Activated CD8-positive, alpha-beta memory T cell treated with anti-CD3 and anti-CD28 coated beads for 1 hour (primary cell): ENCODE measurements at places on chromosomes 5 and 9.

DNA sequence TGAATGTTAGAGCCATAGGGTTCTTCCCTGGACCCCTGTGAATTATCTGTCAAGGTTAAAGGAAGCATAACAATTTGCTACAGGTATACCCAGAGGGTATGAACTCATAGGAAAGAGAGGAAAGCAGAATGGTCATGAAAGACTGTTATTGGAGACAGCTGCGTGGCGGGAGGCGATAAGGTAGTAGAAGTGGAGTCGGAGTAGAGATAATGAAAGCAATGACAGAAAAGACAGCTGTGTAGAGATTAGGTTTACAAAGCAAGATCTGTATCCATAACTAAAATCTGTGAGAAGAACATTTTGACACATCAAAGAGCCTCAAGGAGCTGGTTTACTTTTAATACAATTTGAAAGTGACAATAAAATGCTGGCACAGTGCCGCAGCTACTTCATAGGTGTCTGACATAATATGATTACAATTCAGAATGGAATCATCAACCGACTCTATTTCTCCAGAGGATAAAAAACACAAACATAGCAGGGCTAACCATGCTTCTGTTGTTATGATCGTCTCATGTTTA, 603.9 kb downstream of the CDH12 start:
- no peak for DNase-seq

DNA sequence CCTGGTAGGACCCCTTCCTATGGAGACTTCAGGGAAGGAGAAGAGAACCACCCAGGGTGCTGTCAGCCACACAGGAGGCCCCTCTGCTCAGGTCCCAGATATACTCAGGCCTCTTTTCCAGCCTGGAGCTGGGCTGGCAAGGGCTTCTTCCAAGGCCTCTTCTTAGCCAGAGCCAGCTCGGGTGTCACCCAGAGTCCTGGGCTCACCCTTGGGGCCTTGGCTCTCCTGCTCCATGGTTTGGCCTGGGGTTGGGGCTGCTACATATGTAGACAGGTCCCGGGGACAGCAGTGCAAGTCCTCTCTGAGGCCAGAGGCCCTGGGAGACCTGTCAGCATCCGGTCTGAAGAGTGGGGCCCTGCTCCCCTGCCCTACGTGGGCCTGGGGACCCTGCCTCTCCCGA, 22.8 kb downstream of the PAEP start:
- DNase-seq = no peak

GRCh38 chr5:56269216-56269927, 36.2 kb upstream of the ANKRD55 start:
- no peak for DNase-seq

DNA sequence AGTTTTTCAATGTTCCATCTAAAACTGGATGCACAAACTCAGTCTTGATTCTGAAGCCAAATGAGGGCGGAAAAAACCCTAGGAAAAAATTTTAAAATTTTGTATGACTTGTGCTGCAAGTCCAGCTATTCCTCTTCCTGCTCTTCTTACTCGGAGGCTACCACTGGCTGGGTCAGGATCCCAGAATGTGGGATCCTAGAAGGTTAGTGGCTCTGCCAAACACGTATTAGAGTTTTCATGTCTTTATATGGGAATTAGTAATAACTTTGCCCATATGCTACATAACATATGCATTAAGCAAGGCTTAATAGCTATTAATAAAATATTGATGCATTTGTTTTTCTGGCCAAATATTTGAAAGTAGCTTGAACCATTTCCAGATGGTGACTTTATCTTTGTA, 458.3 kb downstream of the AGTPBP1 start:
- DNase-seq = no peak

DNA sequence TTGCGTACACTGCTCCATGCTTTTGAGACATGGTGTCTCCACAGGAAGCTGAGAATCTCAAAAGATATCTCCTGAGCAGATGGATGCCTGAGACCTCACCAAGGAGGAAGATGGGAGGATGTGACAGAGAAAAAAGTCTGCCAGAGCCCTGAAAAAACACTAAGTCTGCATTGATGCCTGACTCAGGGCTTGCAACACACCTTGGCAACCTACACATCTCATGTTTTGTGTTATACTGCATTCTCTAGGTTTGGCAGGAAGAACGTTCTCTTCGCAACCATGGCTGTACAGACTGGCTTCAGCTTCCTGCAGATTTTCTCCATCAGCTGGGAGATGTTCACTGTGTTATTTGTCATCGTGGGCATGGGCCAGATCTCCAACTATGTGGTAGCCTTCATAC, 19.2 kb downstream of the SLC22A4 start:
- no peak for DNase-seq

- no peak for DNase-seq
These were observed 36.9 kb upstream of the CDK20 start for GRCh38 chr9:88011005-88011766.

- no peak for DNase-seq
These were observed 10.4 kb upstream of the DNAJA1 start for GRCh38 chr9:33014665-33015014.

GRCh38 chr9:3578786-3579185, 53.0 kb upstream of the RFX3 start:
- DNase-seq = no peak

DNA sequence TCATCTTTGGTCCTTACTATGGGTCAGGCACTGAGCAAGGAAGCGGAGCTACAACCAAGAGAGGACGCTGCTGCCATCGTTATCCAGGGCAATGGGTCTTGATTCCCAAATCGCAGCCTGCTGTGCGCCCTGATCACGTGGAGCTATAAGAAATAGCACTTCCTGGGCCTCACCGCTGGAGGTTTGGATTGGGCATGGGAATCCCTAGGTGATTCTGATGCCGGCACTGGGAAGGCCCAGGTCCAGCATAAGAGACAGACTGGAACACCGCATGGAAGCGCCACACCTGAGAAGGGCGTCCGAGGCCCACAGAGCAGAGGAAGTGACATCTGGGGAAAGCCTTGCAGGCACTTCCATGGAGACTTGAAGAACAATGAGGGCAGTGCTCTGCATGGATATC, 3.0 kb downstream of the IL17B start:
- DNase-seq = no peak

- no peak for DNase-seq
These were observed at the start of gene TIMD4 for GRCh38 chr5:156963125-156963524. TSS of gene TIMD4 (minus strand) at chr5:156963226. CDS start at chr5:156963198, 28 bp downstream.

DNA sequence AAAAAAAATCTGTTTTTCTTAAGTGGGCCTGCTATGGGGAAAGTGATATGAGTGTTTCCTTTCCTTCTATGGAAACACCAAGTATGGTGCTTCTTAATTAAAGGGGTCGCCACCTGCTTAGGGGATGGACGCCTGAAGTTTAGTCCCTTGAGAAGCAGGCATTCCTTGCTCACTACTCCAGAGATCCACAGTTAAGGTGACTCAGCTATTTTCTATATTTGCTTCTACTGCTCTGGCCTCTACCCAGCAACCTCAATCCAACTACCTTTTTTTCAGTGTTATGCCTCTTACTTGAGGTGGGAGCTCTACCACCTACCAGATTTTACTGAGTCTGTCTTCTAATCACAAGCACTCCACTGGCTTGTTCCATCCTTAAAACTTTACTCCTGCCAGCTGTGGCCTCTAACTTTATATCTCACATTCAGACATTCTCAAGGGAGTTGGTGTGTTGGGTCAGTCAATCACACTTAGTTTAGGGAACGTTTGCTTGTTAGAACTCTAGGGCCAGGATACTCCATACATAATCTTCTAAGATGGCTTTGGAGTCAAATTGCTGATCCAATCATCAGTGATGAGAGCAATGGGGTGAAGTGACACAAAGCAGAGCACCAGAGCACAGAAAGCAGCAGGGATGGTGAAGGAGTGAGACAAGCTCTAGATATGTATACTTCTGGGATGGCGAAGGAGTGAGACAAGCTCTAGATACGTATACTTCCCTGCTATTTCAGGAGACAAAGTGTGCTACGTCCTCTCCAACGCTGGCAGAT, 708.1 kb downstream of the EFNA5 start:
- DNase-seq = no peak

- DNase-seq = no peak
These were observed 215.0 kb downstream of the SEMA6A start for GRCh38 chr5:116359592-116359991.

DNA sequence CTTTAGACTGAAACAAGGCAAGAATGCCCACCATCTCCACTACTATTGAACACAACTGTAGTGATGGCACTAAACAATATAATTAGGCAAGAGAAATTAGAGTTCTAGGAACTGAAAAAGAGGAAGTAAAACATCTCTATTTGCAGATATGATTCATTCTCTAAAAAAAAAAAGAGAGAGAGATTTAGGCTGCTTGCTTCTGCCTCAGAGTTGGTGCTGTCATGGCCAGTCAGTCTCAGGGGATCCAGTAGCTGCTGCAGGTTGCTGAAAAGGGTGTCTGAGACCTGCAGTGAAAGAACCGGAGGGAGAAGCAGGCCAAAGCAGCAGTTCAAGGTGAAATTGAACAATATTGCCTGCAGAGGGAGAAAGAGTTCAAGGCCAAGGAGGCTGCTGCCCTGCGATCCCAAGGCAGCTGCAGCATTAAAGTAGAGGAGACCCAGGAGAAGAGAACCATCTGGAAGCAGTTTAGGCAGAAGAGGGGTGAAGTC, 72.5 kb downstream of the AP3B1 start:
- DNase-seq = no peak
